Activated naive CD4-positive, alpha-beta T cell (primary cell): ENCODE measurements at places on chromosomes 4 and X.

DNA sequence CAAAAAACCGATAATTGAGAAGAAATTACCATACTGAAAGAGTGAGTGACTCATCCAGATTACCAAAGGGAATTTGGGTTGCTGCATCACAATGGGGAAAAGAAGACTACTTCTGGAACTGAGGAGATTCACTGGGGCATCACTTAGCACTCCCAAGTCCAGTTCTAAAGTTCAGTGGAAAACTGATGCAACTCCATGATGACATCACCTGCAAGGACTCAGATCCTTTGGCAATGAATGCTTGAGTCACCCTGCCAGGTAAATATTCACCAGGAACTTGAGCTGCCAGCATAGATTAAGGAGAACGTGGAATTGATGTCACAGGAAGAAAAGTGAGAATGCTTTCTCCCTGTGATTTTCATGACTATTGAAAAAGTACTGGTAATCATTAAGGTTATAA lies 32.0 kb upstream of the SMIM10L2A start:
- DNase-seq: no peak

DNA sequence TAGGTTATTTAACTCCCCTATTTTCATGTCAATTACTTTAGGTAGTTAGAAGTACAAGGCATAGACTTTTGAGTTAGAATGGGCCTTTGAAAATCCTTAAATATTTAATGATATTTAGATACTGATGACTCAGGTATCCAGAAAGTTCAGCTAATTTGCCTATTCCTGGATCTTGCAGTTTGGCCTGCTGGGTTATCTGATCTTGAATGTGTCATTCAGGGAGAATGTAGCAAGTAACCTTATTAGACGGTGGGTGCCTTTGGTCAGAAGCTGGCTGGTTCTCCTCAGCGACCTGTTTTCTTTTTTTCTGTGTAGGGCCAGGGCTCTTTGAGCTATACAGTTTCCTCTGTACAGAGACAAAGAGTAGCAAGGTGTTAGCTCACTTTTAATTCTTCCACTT lies 42.0 kb downstream of the MTM1 start:
- DNase-seq: no peak

- no peak for DNase-seq
These were observed 72.2 kb downstream of the AMELX start for GRCh38 chrX:11365426-11365825.

GRCh38 chr4:140611854-140612253 lies 43.1 kb upstream of the UCP1 start:
- DNase-seq: no peak

DNA sequence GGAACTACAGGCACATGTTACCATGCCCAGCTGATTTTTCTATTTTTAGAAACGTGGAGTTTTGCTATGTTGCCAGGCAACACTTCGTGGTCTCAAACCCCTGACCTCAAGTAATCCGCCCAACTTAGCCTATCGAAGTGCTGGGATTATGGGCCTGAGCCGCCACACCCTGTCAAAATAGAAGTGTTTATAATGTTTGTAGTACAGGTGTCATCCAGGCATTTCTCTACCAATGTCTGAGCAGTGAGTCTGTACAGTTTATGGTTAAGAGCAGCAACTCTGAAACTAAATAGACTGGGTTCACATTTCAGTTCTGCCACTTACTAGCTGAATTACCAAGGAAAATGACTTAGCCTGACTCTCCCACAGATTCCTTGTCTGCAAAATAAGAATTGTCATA lies 460.4 kb upstream of the GALNT7 start:
- DNase-seq: no peak

- no peak for DNase-seq
These were observed 589.7 kb downstream of the SPRY1 start for GRCh38 chr4:123986268-123986798.

GRCh38 chrX:29431895-29432294 lies 783.5 kb upstream of the MAGEB2 start:
- DNase-seq: no peak

- DNase-seq: no peak
These were observed 56.3 kb downstream of the MSN start for GRCh38 chrX:65723706-65724105.

DNA sequence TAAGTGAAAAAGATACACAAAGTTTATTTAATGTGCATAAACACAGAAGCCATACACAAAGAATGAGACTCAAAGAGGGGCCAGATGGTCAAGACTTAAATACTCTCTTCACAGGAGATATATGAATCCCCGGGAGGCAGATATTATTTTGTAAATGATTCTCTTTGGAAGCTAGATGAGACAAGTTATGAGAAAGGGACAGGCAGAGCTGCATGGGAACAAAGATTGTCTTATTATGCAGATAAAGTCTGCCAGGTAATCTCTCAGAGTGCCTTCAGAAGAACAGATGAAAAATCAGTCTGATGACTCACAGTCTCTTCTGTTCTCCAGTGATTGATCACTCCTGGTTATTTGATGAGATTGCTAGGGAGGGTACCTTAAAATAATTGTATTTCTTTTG lies 89.0 kb downstream of the NAF1 start:
- DNase-seq: no peak
